ENCODE measurements at places on chromosomes 3 and 15.

DNA sequence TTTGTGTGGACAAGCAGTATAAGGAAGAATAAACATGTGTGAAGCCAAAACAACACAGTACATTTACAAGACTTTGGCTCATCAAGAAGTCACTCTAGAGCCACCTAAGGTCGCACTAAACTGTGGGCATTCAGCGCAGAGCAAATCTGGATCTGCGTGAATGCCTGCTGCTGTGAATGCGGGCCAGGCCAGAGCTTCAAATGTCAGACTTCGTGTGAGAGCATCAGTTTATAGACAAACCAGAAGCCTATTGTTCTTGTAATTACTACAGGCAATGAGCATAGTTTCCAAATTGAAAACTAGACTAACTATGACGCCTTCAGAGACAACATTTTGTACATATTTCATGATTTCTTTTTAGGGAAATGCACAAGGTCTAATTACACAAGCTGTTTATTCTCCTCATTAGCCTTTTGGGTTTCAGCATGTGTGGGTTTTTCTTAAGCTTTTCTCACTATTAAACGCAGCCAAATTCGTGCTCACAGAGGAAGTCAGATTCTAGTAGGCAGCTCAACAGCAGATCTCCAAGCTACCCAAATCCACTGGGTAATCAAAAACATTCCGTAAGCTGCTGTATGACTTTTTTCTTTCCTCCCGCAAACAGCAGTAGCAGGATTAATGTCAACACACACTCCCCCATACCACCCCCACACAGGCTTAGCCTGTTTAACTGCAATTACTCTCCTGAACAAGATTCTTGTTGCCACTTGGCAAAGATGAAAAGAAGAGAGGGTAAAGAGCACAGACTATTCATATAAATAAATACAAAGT is 84.5 kb upstream of the SETMAR start:
- no peak for DNase-seq

DNA sequence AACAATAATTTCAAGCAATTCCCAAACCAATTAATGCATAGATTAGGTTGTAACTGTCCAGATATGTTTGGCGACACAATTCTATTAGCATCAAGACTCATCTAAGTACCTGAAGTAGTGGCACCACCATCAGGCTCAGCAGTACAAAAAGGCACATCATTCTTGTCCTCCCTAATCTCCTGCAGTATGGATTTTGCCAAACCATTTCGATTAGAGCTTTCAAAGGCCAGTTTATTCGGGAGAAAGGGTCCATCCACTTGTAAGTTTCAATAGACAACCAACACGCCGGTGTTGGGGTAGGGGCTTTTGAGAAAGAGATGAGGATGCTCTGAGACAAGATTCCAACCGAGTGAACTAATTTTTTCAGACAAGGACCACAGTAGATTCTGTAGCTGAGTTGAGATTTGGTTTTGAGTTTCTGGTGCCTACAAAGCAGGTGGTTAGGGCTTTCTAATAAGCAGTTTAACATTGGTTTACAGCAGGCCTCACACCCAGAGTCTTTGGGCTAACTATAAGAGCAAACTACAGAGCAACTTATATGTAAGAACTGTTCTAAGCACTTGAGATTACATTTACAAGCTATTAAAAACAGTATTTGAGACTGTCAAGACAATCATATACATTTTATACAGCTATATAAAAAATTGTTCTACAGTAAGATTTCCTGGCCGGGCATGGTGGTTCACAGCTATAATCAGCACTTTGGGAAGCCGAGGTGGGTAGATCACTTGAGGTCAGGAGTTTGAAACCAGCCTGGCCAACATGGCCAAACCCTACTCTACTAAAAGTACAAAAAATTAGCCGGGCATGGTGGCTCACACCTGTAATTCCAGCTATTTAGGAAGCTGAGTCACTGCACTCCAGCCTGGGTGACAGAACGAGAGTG is 4.5 kb downstream of the RPL22L1 start:
- no peak for DNase-seq

DNA sequence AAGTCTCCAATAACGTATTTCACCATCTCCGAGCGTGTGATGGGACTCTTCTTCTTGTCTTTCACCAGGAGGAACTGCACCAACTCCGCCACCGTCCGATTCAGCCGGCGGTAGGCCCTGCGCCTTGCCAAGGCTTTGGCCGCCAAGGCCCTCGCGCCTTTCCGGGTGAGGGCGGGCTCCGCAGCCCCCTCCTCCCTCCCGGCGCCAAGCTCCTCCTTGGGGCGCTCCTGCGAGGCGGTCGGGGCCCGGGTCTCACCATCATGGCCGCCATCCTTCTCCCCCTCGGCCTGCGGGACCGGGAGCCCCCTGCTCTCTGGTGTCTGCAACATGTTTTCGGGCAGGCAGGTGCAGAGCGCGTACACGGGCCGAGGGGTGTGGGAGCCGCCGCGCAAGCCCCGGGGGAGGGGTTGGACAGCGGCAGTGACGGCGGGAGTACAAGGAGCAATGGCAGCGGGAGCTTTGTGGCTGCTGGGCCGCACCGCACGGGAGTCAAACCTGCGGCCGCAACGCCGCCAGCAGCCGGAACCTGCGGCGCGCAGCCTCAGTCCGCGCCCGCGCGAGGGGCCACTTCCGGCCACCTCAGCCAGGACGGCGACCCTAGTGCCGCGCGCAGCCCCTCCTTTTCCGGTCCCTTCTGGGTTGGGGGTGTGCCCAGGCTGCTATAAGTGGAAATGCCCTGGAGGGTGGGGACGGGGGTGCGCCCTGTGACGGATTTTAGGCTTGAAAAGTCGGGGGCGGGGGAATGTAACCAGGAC is at the start of gene MAGEF1:
TSS of gene MAGEF1 (minus strand) at position 572 of the 755 bp plus-strand sequence. CDS start at position 329, 243 bp downstream.
- DNase-seq, result peak; percentile 69

DNA sequence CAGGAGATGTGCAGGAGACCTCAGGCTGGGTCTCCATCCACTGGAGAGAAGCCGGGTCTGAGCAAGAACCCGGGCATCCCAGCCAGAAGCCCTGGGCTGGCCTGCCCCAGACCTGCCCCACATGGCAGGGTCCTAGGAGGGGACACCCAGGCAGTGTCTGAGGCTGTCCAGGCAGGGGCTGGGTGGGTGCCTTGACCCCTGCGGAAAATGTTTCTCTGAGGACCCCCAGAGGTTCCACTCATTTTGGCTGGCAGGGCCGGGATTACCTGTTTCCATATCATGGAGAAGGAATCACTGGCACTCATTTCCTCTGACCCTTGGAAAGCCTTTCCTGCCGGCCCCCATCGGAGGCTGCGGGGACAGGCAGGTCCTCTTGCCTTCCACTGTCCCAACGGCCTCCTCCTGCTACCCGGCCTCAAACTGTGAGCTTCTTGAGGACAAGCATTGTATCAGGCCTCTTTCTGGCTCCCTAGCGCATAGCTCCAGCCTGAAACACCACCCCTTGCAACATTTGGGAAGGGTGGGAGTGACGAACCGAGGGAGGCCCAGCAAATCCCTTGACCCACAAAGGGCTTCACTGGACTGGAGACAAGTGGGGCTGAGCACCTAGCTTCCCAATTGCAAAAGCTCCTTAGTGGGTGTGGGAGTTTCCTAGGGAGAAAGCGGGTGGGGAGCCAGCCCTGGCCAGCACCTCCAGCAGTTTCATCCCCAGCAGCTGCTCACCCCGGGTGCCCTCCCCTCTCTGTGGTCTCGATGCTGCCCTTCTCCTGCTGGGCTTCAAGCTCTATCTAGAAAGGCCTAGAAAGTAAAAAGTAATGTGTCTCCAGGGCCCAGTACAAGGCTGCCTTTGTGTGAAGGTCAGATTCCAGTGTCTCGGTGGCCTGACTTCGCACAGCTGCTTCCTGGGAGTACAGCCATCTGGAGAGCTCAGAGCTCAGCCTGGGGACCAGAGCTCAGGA is 29.7 kb downstream of the ACSBG1 start:
- DNase-seq, result no peak

- DNase-seq, result peak; percentile 34
These were observed 198.9 kb upstream of the LPP start for GRCh38 chr3:187954873-187955586.

DNA sequence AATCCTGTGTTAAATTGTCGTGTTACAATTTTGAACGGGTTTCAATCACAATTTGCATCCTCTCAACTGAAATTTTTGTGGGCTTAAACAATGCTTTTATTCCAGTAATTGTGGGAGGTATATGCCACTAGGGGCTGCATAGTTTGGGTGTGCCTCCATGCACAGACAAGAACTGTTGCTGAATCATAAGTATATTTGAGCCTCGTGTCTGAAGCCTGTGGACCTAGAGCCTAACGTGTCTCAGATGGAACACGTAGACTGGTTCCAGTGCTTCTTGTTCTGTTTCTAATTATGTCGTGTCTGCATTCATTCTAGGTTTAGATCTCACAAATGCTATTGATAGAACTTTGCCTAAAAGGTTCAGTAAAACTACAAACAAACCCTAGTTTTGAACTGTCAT is 363.4 kb downstream of the RBMS3 start:
- peak; percentile 63 for DNase-seq

DNA sequence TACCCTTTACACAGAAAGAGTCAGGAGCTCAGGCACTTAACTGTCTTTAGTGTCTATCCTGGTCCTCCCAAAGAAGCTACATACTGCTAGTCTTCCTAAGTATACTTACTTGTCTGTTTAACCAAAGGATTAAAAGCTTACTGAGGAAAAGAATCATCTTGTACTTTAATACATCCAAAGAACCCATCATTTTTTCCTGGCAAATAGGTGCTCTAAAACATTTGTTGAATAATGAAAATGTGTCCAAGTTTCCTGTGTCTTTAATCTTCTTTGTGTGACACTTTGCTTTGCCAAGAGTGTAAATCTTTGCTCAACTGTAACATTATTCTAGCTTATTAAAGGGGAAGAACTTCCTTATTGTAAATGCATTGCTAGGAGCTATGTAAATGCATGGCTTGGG is 519.2 kb downstream of the OTOL1 start:
- no peak for DNase-seq
